Hematopoietic multipotent progenitor cell (in vitro differentiated cells): ENCODE measurements at places on chromosomes 13 and 19.

DNA sequence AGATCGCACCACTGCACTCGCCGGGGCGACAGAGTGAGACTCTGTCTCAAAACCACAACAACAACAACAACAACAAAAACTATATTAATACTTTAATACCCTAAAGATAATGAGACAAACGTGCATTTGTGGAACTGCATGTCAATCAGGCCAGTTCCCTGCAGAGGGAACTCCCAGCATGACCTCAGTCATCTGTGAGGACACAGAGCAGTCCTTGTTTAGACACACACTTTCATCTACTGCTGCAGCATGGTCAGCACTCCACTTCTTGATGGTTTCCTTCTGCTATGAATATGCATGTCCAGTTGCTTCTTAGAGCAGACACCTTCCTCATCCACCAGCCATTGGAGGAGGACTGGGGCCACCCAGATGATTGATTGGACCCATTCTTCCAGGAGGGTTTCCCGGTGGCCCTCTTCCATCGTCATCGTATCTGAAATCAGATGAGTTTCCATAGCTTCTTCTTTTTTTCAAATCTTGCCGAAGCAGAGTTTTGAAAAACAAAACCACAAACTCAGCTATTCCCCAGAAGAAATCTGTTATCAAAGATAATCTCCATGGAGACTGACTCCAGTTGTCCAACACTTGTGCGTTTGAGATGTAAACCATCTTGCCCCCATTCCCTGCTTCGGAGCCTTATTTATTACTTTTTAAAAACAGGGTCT is 26.5 kb downstream of the ZNF607 start:
- DNase-seq: peak; percentile 92

- DNase-seq: no peak
Measured at GRCh38 chr13:103287659-103288058, 221.4 kb upstream of the SLC10A2 start.

DNA sequence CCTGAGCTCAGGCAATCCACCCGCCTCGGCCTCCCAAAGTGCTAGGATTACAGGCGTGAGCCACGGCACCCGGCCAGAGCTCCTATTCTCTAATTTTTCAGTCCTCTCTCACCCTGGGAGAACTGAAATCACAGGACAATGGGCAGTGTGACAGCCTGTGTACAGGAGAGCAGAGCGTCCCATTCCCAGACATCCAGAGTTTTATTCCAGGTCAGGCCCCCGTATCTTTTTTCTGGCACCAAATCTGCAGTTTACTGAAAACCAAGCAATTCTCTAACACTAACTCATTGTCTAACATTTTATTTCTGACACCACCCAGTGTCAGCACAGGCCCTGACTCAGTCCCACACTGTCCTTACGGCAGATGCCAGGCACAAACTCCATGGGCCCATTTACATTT is 6.7 kb downstream of the ZNF708 start:
- no peak for DNase-seq

- no peak for DNase-seq
Measured at GRCh38 chr13:46041419-46041839, 11.1 kb downstream of the ZC3H13 start.

DNA sequence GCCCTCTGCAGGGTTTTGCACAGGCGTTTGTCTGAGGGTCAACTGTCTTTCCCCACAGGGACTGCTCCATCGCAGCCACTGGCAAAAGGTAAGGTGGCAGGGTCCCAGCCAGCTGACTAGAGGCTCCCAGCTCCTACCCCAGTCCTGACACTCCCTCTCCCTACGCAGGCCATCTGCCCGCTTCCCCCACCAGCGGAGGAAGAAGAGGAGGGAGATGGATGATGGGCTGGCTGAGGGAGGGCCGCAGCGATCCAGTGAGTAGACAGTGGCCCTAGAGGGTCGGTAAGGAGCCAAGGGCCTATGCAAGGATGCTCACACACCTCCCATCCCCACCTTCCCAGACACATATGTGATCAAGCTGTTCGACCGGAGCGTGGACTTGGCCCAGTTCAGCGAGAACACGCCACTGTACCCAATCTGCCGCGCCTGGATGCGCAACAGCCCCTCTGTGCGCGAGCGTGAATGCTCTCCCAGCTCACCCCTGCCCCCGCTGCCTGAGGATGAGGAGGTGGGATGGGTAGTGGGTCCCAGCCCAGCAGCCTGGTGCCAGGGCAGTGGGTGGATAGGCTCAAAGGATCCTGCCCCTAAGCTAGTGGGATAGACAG is 4.0 kb downstream of the HSPB6 start:
- DNase-seq: no peak

- peak; percentile 20 for DNase-seq
Measured at GRCh38 chr13:78241278-78241919, 322.8 kb upstream of the EDNRB start.

DNA sequence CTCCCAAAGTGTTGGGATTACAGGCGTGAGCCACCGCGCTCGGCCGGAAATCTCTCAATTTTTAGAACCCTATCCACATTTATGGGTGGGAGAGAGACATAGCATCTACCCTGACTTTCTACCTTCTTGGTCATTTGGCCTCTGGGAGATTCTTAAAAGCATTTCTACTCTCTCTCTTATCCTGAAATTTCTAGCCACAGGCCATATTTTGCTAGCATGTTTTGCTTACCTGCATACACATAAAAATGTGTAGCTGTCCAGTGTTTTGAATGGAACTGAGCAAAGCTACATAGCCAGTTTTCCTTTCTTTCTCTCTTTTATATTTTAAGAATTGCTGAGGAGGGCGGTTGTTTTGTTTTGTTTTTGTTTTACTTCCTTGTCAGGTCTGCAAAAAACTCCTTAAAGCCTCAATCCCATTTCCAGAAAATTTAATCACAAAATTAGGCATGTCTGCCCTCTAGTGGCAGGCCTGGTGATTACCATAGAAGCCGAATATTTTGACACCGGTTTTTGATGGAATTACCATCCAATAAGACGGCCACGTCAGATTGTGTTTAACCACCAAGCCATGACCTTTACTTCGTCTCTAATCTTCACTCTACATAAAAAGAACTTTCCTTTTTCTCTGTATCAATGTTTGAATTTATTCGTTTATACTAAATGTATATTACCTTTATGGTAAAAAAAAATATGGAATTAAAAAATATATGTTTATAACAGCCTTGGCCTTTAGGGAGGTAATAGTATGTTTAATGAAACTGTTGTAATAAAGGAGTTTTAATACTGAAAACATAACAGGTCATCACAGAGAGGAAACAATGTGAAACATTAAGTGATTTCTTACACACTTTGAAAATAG is 34.4 kb upstream of the OXGR1 start:
- DNase-seq: peak; percentile 39
